ENCODE measurements at places on chromosomes 2 and 18.

- peak; percentile 85 for DNase-seq
Observed at GRCh38 chr2:104733226-104733943, 120.5 kb upstream of the POU3F3 start.

DNA sequence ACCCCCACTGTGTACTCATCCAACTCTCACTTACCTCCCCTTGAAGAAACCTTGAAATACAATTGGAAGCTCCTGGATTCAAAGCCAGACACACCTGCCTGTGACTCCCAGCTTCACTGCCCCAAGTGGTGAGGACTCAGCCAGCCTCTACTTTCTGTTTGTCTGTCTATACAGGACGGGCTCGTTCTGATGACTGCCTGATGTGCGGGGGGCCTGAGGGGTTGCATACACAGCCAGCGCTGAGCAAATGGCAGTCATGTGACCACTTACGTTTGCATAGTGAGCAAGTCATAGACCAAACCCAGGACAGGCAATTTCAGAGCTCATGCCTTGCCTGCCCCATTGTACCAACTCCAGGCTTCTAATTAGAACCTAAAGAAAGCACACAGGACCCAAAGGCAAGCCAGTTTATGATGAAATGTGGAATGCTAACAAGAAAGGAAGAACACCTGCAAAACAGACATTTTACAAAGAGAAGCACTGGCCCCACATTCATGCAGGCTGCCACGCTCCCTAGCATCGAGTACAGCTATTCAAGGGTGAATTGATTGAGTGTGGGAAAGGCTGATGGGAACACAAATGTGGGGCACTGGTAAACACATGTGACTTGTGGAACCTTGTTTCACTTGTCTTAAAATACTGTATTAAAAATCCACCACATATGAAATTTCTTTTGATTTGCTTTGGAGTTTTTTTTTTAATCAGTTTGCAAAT lies 137.8 kb downstream of the LNPK start:
- DNase-seq = no peak

- DNase-seq = no peak
Observed at GRCh38 chr18:25457126-25457525, 105.2 kb upstream of the ZNF521 start.

- DNase-seq = no peak
Observed at GRCh38 chr2:112141626-112142007, 3.4 kb downstream of the FBLN7 start.

DNA sequence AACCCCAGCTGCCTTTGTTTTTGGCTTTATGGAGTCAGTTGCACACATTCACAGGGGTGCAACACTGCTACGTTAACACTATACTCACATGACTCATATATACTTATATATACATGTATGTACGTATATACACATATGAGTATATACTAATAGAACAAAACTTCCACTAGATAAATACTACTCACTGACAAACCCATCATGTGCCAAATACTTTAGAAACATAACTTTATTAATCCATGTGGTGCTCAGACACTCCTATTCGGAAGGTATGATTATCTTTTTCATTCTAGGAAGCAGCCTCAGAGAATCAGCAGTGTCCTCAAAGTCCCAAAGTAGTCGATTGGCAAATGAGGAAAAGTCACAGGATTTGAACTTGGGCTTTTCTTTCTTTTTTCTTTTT lies 7.9 kb downstream of the PMAIP1 start:
- no peak for DNase-seq
